ENCODE measurements at places on chromosomes 13 and 19. TPM values are rescaled to one million over a fixed set of nuclear protein-coding genes. Genes with fewer than 3 reads are reported as not detected.

ZNF66 gene
- total RNA-seq = 0.44 TPM

DNA sequence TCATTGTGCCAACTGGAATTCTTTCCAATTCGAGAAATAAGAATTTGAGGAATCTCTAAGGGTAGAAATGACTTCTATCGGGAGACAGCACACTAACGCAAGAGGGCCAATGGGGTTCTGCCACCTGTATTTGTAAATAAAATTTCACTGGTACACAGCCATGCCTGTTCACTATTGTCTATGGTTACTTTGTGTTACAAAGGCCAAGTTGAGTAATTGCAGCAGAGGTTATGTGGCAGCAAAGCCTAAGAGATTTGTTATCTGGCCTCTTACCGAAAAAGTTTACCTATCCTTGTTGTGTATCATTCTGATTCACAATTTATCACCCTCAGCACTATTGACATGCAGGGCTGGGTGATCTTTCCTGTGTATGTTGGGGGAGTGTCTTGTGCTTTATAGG is 278.0 kb downstream of the KLF5 start:
- peaks cover 65% of the 10 kb centered on the region for H3K4me1 ChIP-seq
- no peaks in the 10 kb centered on the region for H3K36me3 ChIP-seq
- H3K4me3 ChIP-seq = no peak overlapping the region
- H3K27me3 ChIP-seq = no peaks in the 10 kb centered on the region
- peak overlapping the region; percentile 100 for H3K27ac ChIP-seq

DNA sequence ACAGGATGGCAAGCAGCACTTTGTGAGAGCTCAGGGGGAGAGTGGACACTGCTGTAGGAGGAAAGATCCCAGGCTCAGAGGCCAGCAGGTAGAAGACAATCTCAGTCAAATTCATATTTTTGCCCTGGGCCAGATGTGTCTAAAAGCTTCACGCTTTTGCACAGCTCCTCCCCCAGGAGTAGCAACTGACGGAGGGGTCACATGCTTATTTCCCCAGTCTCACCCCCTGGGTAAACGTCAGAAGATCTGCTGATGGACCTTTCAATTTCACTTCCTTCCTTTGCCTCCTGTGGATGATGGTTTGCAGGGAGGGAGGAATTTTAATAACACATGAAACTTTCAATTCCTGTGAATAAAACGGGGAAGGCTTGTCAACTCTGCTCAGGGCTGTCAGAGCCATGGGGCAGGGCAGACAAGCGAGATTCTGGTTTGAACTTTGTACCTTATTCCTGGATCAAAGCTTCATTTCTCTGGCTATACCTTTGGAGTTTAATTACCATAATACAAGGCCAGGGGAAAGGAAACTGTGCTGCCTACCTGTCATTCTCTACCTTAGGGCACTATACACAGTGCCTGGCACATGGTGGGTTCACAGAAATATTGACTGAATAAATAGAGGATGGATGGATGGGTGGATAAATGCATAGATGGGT is 41.0 kb downstream of the POU4F1 start:
- DNase-seq = no peak
- no peaks in the 10 kb centered on the region for H3K4me1 ChIP-seq

ZNF221 gene
- total RNA-seq = 2.1 TPM

ALG5 gene
- total RNA-seq = 19.7 TPM

DNA sequence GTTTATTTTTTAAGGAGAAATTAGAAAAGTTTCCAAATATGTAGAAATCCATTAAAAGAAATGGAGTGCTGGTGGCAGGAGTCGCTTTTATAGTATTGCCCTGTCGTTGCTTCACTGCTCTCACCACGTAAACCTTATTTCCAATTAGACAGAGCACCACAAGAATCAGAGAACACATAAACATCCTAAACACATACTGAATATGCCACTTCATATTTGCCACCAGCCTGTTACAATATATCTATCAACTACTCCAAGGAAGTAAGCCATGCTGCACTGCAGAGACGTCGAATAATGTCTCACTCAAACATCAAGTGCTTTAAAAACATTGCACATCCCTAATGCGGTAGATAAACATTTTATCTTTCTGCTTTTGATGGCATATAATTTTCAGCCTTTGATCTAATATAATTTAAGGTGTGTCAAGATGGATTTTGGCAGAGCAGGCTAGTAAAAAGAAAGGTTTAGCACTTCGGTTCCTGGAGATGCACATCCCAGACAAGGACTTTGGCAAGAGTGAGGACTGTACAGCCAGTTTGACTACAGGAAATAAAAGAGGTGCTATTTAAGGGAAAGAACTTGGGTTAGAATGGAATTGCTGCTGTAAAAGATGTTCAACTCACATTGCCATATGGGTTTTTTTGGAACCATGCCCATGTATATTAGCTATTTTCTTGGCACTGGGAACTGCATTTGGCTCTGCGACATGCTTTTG is 932.3 kb downstream of the EFNB2 start:
- H3K27ac ChIP-seq = no peak overlapping the region
- H3K36me3 ChIP-seq = no peaks in the 10 kb centered on the region
- H3K4me3 ChIP-seq = no peak overlapping the region
- H3K27me3 ChIP-seq = no peaks in the 10 kb centered on the region
- DNase-seq = no peak

DNA sequence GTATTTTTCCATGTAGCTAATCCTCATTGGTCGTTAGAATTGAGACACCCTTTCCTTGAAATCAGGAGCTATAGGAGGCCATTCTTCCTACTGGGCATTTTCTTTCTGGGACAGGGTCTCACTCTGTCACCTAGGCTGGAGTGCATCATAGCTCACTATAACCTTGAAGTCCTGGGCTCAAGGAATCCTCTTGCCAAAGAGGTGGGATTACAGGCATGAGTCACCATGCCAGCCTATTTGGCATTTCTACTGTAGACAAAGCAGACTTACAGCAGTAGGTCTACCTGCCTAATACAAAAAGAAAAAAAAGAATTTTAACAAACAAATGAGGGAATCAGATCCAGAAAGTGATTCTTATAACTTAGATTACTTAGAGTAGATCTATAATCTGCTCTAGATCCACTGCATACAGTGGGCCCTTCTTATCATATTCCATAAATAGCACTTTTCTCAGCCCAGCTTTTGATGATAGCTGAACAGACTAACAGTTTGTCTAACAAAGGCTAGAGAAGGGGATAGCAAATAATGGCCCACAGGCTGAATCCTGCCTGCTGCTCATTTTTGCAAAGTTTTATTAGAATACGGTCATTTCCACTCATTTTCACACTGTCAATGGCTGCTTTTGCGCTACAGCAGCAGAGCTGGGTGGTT is 36.7 kb upstream of the USPL1 start:
- no peaks in the 10 kb centered on the region for H3K36me3 ChIP-seq
- peaks cover 41% of the 10 kb centered on the region for H3K4me1 ChIP-seq
- H3K27ac ChIP-seq = no peak overlapping the region
- no peaks in the 10 kb centered on the region for H3K27me3 ChIP-seq

GRCh38 chr19:47156861-47157430 is 26.3 kb downstream of the SAE1 start:
- H3K4me3 ChIP-seq = no peak overlapping the region
- H3K27me3 ChIP-seq = no peaks in the 10 kb centered on the region
- no peak overlapping the region for H3K27ac ChIP-seq
- H3K36me3 ChIP-seq = peaks cover 38% of the 10 kb centered on the region

GRCh38 chr19:58398545-58398944 is 3.1 kb downstream of the RNF225 start:
- H3K36me3 ChIP-seq = peaks cover 14% of the 10 kb centered on the region
- H3K4me1 ChIP-seq = peaks cover 37% of the 10 kb centered on the region
- no peak overlapping the region for H3K4me3 ChIP-seq
- H3K27ac ChIP-seq = no peak overlapping the region

GRCh38 chr19:46704379-46705076 is 12.4 kb downstream of the PRKD2 start:
- DNase-seq = peak; percentile 57
- no peak overlapping the region for H3K27ac ChIP-seq
- no peaks in the 10 kb centered on the region for H3K4me1 ChIP-seq
- H3K4me3 ChIP-seq = no peak overlapping the region
- H3K36me3 ChIP-seq = peaks cover 11% of the 10 kb centered on the region

GRCh38 chr13:114124921-114125320 is 7.5 kb downstream of the RASA3 start:
- no peaks in the 10 kb centered on the region for H3K36me3 ChIP-seq
- H3K27ac ChIP-seq = no peak overlapping the region
- H3K27me3 ChIP-seq = no peaks in the 10 kb centered on the region

DNA sequence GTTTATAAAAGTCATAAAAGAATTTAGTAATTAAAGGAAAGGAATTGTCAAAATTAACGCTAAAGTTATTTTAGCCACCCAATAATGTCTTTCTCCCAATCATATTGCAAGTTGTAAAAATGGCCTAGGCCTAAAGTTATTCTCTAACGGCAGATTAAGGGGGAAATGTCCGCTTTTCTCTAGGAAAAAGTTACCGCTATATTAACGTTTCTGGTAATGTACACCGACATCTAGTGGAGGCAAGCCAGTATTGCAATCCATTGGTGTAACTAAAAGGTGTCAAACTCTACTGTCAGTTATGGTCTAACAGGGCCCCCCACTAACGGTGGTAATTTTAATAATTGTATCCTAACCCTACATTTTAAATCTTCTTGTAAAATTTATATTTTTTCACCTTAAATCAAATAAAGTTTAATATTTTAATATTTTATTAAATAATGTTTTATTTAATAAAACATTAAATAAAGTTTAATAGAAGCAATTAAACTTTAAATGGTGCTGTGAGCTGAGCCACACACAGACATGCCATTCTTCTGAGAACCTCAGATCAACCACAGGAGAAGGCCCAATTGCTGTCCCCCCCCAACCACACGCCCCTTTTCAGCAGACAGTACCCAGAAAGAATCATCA is 35.9 kb upstream of the ZSCAN5A start:
- peak; percentile 66 for DNase-seq
- H3K27me3 ChIP-seq = 0 out of 2 replicates have a peak, but pooled peaks cover 5% of the 10 kb centered on the region
- no peak overlapping the region for H3K27ac ChIP-seq
- no peaks in the 10 kb centered on the region for H3K4me1 ChIP-seq

- DNase-seq = peak; percentile 48
- no peak overlapping the region for H3K4me3 ChIP-seq
- no peaks in the 10 kb centered on the region for H3K4me1 ChIP-seq
- no peak overlapping the region for H3K27ac ChIP-seq
Measured at GRCh38 chr19:6718741-6719539, 1.5 kb downstream of the C3 start.

GRCh38 chr19:37943480-37943879 is 36.5 kb downstream of the SIPA1L3 start:
- H3K36me3 ChIP-seq = no peaks in the 10 kb centered on the region
- no peak for DNase-seq
- H3K27me3 ChIP-seq = no peaks in the 10 kb centered on the region
- H3K27ac ChIP-seq = no peak overlapping the region
- H3K4me1 ChIP-seq = peaks cover 37% of the 10 kb centered on the region

DNA sequence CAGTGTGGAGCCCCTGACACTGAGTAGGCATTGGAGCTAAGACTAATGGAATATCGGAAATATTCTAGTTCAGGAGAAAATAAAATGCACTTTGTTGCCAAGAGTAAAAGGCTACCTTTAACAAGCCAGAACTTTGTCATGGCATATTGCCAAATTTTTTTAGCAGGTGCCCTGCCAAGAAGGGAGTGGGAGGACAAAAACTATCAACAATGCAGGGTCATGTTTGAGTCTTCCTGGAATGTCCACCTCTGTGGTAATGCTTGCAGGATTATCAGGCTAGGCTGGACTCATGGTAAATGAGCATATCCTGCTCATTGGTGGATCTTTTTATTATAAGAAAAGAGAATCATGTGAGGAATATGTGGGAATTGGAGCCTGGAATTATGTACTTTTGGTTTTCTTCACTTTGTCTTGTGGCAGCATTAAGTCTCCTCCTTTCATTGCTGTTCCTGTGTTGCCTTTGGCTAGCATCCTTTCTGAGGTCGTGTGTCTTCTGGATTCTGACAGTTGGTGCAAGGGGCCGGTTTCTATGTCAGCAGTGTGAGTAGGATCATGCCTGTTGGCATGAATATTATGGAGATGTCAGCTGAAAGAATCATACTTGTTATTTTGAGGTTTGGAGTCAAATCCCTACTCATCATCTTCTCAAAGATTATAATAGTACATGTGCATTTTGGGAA is 122.9 kb upstream of the SPRY2 start:
- no peaks in the 10 kb centered on the region for H3K36me3 ChIP-seq
- no peak overlapping the region for H3K27ac ChIP-seq
- H3K27me3 ChIP-seq = no peaks in the 10 kb centered on the region
- peak; percentile 22 for DNase-seq
- no peak overlapping the region for H3K4me3 ChIP-seq

ZNF534 gene
- not detected for total RNA-seq

DNA sequence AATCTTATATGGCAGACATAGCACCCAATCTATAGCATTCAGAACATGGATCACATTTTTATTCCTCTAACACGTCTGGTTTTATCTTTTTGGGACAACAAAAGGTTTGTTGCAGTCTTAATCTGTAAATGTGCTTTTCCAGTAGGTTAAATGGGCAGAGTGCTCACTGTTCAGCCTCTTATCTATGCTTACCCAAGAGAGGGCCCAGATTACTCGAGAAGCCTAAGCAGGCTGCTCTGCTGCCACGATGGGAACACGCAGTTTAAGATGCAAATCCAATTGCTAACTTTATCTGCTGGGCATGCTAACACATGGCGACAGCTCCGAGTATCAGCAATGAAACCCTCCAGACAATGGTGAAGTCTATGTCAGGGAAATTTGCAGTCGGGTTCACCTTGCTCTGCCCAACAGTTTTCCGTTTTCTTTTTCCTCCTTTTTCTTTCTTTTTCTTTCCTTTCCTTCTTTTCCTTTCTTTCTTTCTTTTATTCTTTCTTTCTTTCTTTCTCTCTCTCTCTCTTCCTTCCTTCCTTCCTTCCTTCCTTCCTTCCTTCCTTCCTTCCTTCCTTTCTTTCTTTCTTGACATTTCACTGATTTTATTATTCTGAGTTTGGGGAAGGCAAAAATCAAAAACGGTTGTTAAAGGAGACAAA is 115.3 kb downstream of the RBM26 start:
- no peak overlapping the region for H3K27ac ChIP-seq
- H3K36me3 ChIP-seq = no peaks in the 10 kb centered on the region

DNA sequence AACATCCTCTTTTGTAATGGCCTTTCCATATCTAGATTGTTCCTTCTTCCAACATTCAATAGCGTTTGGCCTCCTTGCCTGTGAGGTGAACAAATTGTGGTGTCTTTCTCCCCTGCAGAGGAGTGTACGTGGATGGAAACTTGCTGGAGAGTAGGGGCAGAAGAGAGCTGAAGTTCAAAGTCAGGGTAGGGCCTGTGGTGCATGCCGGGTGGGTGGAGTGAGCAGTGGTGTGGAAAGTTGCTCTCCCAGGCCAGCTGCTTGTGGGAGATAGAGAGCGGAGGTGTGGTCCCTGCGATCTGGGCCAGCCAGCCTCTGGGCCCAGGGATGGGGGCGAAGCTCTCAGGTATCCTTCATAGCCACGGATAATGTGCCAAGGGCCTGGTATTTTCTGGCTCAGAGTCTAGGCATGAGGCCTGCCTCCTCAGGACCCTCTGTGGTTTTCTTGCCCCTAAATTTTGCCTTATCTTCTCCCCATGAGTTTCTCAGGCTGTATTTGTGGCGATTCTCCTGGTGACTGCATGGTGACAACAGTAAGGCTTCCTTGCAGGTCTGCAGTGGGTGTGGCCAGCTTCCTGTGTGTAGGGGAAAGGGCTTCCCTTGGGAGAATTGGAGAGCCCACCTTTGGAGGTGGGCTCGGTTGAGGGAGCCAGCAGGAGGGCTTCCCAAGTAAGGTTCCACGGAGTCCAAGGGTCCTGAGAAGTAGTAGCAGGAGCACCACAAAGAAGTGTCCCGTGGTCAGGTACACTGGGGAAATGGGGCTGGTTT is 6.7 kb downstream of the RGCC start:
- no peaks in the 10 kb centered on the region for H3K27me3 ChIP-seq
- H3K36me3 ChIP-seq = no peaks in the 10 kb centered on the region
- no peak overlapping the region for H3K27ac ChIP-seq

GRCh38 chr13:30810261-30810701 is 74.9 kb downstream of the ALOX5AP start:
- DNase-seq = no peak
- H3K4me1 ChIP-seq = no peaks in the 10 kb centered on the region
- H3K27me3 ChIP-seq = no peaks in the 10 kb centered on the region
- no peak overlapping the region for H3K27ac ChIP-seq
- no peaks in the 10 kb centered on the region for H3K36me3 ChIP-seq
